ENCODE measurements at places on chromosomes 3 and 15.

- DNase-seq, result no peak
Observed at GRCh38 chr3:24302396-24302795, 192.3 kb downstream of the THRB start.

DNA sequence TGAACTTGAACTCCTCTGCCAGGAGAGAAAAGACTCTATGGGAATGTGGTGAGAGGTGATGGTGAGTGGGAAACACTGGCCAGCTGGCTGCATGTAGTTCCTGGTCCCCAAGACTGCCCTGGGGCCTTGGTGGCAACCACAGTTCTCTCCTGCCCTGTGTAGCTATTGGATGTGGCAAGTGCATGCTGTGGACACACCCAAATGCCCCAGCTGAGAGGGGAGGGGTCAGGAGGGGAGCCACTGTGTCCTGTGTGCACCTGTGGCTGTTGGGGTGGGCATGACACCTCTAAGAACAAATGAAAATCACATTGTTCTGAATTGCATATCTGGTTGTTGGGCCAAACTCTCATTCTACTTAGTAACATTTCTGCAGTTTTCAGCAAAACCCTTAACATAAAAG is 409.6 kb downstream of the NSUN3 start:
- no peak for DNase-seq

- DNase-seq, result no peak
Observed at GRCh38 chr3:182895513-182896112, 84.7 kb downstream of the DCUN1D1 start.

DNA sequence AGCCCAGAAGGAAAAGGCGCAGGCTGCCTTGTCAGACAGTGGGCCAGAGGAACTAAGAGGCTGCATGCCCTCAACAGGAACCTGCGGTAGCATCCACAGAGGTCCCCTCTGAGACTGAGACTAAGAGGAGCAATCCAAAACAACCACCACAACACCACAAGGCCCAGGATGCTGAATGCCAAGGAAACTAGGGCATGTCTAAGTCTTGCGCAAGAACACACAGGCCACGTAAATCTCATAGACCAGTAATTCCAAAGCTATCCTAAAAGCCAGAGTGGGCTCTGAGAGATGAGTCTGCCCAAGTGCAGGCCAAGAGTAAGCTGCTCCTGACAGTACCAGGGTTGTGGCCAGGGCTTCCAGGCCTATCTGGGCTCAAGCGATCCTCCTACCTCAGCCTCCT is 12.9 kb downstream of the MON1A start:
- DNase-seq, result no peak

DNA sequence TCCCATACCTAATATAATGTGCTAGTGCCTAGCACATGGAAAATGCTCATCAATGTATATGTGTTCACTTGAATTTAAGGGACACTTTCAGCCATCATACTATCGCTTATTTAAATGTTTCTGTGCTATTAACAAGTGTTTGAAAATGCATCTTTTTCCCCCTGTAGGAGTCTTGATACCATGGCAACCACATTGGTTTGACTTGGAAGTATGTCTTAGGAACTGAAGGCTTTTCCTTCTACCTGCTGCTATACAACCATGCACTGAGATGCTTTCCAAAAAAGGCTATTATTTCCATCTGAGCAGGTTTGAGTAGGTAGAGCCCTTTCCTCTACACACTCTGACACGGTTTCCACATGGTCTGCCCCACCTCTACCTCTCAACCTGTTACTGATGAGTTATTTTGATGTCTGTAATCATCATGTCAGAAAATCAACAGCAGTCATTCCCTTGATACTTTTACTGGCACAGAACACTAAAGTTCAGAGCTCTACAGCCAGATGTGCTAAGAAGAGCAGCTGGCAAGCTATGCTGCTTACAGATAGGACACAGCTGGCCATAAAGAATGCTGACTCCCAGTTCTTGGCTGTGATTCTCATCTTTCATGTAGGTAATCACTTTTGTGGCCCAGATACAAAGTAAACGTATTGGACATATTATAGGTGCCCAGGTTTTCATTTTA is 59.3 kb downstream of the RYR3 start:
- no peak for DNase-seq

DNA sequence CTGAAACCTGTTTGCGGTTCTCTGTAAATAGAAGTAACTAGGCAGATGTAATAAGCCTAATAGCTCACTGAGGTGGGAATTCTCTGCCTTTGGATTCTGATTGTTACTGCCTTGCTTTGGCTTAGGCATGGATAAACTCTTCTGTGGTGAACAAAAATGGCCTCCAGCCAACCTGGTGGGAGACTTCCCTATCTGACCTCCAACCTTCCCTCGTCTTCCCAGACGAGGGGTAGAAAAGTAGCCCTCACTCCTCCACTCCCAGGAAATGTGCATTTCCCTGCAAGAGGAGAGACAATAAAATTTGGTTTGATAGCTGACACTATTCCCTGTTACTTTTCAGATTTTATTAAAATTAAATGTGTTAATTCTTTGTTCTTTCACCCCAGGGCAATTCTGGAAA is 606 bp upstream of the CD96 start:
- no peak for DNase-seq

All from dorsolateral prefrontal cortex (tissue), 122 donors.